ENCODE measurements at places on chromosomes 1 and 21.

GRCh38 chr1:109980324-109981003 is 4.1 kb upstream of the AHCYL1 start:
- no peak for DNase-seq

- peak; percentile 94 for DNase-seq
Measured at GRCh38 chr1:27603681-27604578, at the start of gene AHDC1. Gene AHDC1, minus strand, starts transcription at chr1:27604144. Its CDS starts 52,029 bp downstream, at chr1:27552115.

- no peak for DNase-seq
Measured at GRCh38 chr1:112685913-112686312, 11.5 kb downstream of the MOV10 start.

DNA sequence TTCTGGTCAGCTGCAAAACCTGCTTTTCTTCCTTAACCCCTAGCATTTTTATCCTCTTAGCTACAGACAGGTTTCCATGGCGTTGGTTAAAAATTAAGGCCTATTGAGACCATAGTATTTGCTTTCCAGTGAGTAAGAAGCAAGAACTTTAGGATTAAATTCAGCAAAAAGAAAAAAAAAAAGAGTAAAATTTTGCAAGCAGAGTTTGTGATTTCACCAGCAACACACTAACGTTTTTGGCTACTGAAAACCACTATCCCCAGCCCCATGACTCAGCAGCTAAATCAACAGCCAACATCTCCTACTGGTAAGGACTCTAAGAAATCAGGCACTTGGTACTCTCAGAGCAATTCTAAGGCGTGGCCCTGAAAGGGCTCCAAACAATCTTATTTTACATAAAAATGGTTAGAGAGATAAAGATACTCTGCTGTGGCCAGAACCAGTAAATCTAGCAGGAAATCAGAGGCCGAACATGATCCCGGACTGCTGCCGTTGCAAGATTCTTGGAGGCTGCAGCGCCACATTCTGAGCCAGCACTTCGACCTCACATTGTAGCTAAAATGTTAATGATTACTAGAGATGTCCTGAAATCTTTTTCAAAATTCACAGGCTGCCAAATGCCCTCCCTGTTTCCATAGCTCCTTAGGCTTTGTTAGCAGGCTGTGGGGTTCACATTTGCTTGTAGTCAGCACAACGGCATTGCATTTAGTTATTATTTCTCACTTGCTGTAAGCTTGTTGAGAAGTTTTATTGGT is 1.6 kb upstream of the ENO1 start:
- DNase-seq, result no peak

GRCh38 chr1:230149751-230150584 is 82.9 kb downstream of the GALNT2 start:
- DNase-seq, result peak; percentile 40

All from NCI-H510A (cell line).